Urothelium cell line (cell line): ENCODE measurements at places on chromosomes 1 and 21.

GRCh38 chr1:23726686-23727085, 16.6 kb upstream of the ELOA start:
- no peak for DNase-seq

GRCh38 chr1:88228114-88228513, 456.0 kb upstream of the PKN2 start:
- no peak for DNase-seq

GRCh38 chr1:77413541-77414335, 131.9 kb downstream of the AK5 start:
- no peak for DNase-seq

GRCh38 chr1:201637282-201638079, 98.6 kb downstream of the NAV1 start:
- DNase-seq: no peak

GRCh38 chr1:197638316-197638715, 137.0 kb downstream of the DENND1B start:
- DNase-seq: no peak

DNA sequence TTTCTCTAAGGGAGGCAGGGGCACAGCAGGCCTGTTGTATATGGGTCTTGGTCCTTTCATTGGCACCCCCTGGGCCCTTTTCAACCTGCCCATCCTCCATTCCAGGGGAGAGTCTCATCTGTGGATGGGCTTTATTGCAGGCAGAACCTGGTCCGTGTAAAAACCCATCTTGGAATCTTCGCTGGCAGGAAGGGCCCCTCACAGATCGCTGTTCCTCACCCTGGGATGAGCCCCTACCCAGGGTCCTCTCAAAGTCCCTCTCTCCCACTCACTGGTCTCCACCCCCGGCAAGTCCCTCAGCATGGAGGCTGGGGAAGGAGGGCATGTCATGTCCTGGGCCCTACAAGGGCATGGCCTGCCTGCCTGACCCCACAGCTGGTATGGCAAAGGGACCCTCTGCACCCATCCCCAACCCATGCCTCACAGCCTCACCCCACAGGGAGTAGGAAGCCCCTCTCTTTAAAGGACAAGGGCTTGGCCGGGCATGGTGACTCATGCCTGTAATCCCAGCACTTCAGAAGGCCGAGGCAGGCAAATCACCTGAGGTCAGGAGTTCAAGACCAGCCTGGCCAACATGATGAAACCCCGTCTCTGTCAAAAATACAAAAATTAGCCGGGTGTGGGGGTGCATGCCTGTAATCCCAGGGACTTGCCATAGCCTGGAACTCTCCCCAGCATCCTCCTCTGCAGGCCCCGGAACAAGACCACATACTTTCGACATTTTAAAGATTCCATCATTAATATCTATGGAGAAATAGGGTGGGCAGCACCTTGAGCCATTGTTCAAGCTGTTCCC, 13.2 kb upstream of the CDA start:
- no peak for DNase-seq

DNA sequence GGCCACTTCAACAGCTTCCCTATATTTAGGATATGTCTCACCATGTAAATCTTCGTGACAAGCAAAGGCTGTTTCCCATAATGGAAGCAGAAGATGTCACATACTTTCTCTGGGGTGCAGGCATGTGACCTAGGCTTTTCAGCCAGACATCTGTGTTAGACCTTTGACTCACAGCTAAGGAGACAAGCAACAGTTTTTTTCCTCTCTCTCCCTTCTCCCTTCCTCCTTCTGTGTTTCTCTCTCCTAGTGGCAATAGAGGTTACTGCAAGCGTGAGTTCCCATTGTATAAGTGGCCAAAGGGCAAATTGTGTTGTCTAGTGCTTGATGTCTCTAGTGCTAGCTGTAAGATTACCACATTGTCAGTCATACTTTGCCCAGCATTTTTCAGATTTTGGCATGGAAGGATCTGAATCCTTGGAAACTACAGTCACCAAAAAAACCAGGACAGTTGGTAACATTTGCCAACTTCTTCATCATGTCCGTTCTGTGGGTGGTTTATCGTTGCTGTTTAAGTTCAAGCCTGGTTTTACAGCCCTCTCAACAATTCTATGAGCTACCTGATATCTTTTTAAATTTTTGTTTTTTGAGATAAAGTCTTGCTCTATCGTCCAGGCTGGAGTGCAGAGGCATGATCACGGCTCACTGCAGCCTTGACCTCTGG, 44.4 kb upstream of the RABGAP1L start:
- peak; percentile 50 for DNase-seq

GRCh38 chr1:29379443-29380073, 143.2 kb downstream of the PTPRU start:
- DNase-seq: peak; percentile 36

GRCh38 chr1:26049531-26050247, 3.8 kb upstream of the SLC30A2 start:
- DNase-seq: no peak

DNA sequence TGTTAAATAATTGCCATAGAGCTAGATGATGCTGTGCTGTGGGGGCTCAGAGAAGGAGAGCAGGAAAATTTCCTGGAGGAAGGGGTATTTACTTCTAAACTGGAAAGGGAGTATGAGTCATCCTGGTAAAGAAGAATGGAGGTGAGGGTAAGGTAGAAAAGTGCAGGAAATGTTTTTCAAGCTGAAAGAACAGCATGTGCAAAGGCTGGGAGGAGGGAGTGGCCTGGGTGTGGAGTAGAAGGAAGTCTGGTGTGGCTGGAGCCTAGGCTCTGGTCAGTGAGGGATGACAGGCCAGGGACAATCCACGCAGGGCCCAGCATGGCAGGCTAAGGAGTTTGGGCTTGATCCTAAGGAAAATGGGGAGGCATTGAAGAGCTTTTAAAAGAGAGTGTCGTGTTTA, 45.9 kb downstream of the MATN1 start:
- DNase-seq: no peak

DNA sequence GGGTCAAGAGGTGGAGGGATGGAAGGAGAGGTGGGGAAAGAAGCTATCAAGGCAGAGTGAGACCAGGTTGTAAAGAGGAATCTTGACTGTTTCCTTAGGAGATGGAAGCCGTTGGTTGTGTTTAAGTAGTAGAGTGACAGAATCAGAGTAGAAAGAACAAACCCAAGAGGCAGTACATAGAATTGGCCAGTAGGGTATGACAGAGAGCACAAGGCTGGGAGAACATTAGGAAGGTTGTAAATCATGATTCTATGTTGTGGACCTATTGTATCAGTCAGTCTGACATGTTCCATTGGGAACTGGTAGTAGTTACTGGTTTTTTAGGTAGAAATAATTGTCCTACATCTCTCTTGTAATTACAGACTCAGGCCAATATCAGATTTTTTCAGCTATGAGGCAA, 486.9 kb upstream of the USP24 start:
- no peak for DNase-seq

GRCh38 chr1:106233511-106233910, 823.0 kb upstream of the PRMT6 start:
- no peak for DNase-seq

DNA sequence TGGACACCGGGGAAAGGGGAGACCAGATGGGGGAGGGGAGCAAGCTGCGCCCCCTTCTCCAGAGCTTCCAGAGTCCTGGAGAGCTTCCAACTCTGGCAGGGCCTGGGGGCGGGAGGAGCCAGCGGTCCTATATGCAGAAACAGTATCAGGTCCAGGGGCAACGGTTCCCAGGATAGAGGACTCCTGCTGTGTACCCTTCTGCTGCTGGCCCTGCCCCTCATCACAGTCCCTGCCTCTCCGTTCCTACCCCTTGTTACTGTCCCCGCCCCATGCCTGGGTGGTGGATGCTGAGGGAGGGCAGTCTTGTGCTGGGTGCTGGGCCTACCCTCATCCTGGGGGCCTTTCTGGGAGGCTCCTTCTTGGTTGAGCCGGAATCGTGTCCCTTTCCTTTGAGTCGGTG, 19.2 kb upstream of the PEX10 start:
- DNase-seq: no peak

- no peak for DNase-seq
These were observed 33.6 kb downstream of the CLDN14 start for GRCh38 chr21:36446301-36446700.

DNA sequence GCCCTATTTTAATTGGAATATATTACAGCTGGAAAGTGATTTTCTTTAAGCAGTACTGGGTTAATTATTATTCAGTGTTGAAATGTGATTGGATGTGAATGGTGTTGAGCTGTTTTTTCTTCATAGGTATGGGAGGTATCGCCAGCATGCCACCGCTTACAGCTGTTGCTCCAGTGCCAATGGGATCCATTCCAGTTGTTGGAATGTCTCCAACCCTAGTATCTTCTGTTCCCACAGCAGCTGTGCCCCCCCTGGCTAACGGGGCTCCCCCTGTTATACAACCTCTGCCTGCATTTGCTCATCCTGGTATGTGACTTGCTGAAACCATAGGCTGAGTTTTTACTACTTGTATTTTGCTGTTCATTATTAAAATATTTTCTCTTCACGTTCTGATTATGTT, 107.7 kb downstream of the ITSN1 start:
- no peak for DNase-seq

- DNase-seq: no peak
These were observed 206.2 kb upstream of the C1orf87 start for GRCh38 chr1:60279798-60280197.

GRCh38 chr1:226984521-226985238, 44.6 kb downstream of the COQ8A start:
- DNase-seq: no peak

DNA sequence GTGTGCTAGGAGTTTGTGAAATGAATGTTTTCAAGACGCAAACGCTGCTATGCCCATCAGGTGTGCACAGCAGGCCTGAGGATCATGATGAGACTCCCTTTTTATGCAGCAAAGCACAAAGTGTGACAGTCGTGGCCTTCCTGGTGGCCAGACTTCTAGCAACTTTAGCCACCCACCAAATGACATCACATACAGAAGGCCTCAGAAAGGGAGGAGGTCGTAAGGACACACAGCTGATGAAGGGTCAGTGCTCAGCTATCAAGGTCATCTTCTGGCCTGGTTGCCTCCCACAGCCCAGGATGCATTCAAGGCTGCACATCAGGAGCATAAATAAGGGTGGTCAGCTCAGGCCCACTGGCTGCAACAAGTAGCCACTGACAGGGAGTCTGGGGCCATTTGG, 36.6 kb downstream of the BMP8A start:
- DNase-seq: no peak

GRCh38 chr1:111133866-111134265, 6.0 kb downstream of the DRAM2 start:
- no peak for DNase-seq

GRCh38 chr1:220776720-220777326, 9.9 kb upstream of the MTARC1 start:
- DNase-seq: peak; percentile 85

DNA sequence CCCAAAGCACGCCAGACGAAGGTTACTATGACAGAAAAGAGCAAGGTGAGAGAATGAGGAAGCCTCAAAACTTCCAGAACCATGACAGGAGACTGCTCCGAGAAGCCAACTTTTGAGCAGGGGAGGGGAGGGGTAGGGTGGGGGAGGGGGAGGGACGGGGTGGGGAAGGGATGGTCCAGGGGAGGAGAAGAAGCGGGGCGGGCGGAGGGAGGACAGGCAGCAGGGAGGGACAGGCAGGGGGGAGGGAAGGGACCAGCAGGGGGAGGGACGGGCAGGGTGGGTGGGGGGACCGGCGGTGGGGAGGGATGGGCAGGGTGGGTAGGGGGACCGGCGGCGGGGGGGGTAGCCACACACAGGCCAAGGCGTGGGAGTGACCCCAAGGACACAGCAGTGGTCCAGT, 2.0 kb downstream of the INTS11 start:
- no peak for DNase-seq

- no peak for DNase-seq
These were observed 24.6 kb upstream of the SLC35A3 start for GRCh38 chr1:99945174-99945573.

DNA sequence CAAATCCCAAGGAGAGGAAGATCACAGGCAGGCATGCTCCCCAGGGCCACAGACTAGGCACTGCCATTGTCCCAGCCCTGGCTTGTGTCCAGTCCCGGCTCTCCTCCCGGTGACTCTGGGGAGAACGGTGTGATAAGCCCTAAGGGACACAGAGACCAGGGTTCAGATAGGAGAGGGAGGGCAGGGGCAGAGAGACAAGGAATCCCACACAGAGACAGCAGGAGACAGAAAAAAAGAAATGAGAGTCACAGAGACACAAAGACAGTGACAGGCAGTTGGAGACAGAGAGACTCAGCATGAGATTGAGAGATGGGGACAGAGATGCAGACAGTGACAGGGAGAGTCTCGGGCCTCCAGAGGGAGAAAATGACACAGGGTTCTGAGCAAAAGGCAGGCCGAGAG, 361 bp downstream of the INSRR start:
- no peak for DNase-seq

DNA sequence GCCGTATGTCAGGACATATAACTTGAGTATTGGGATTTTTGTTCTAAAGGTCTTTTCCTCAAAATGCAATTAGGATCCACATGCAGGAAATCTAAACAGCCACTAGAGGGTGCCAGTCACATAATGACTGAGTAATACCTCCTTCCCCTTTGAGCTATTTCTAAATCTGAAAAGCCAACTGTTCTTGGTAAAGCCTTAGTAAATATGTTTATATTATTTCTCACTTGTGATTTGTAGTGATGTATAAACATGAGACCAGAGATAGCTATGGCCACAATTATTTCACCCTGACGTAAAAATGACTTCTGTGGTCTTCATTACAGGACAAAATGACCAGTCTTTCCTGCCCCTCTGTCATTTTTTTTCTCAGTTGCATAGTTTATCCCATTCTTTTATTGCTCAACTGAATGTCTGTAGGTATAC, 41.0 kb upstream of the DR1 start:
- peak; percentile 46 for DNase-seq

DNA sequence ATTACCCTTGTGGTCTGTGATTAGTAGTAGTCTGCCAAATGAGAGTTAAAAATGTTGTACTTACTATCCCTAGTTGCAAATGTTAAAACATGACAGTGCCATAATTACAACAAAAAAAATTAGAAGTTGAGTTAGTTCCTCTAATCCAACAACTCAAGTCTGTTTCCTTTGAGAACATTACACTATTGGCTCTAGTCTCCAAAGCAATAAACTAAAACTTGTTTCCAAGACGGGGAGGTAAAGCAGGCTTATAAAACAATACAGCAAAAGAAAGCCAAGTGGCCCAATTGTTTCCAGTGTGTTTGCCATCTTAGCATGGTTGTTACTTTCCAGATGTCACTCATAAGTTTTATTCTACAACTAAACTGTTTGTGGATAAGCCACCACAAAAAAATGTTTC, 11.6 kb downstream of the KYAT3 start:
- no peak for DNase-seq

- DNase-seq: no peak
These were observed 18.3 kb downstream of the DEGS1 start for GRCh38 chr1:224201383-224201782.

GRCh38 chr1:205774198-205775014, 876 bp downstream of the RAB29 start:
- peak; percentile 36 for DNase-seq

DNA sequence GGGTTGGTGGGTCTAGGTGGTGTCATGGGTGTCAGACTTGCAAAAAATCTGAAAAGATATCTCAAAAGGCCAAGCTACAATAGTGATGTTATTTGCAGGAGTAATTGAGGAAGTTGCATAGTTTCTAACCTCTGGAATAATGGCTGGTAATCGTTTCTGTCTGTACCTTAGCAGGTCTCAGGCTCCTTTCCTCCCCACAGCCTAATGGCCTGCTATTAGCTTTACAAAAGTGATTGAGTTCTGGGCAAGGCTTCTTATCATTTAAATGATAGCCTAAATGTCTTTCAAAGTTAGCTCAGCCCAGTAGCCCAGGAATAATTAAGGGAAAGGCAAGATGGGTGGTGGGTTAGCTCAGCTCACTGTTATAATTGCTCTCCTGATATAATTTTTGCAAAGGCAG, 37.7 kb upstream of the IGSF5 start:
- DNase-seq: no peak
